ENCODE measurements at places on chromosomes 16 and 17.

DNA sequence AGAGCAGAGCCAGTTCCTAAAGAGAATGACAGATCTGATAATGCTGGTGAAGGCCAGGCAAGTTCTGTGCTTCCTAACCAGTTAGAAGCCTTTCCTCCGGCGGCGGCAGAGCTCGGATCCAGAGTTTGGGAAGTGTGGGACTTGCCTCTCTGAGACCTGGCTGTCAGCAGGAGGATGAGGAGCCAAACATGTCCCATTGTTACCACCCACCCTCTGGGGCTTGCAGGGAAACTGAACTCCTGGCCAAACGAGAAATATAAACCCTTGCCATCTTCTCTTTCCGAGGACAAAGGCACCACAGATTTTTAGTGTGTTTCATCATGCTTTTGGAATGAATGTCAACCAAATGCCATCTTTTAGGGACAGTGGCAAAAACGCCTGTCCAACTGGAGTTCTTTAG, 80.2 kb upstream of the SMURF2 start:
- no peak for DNase-seq

DNA sequence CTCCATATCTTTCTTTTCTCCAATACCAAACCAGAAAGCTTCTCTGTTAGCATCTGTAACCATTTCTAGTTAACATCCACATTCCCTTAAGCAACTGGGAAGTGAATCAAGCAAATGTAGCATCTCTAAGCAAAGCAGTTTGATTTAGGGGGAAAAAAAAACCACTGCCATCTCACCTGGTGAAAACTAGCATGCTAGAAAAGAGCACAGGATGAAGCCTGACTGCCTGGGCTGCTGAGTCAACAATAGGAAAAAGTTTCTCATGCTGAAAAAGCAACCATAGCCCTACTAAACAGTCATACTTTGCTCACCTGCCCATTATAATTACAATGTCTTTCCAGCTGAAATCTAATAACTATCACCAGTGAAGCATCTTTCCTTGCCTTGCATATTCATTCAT, 139.3 kb downstream of the ANKFN1 start:
- no peak for DNase-seq

GRCh38 chr17:30299000-30299399, 7.3 kb upstream of the BLMH start:
- DNase-seq: no peak

DNA sequence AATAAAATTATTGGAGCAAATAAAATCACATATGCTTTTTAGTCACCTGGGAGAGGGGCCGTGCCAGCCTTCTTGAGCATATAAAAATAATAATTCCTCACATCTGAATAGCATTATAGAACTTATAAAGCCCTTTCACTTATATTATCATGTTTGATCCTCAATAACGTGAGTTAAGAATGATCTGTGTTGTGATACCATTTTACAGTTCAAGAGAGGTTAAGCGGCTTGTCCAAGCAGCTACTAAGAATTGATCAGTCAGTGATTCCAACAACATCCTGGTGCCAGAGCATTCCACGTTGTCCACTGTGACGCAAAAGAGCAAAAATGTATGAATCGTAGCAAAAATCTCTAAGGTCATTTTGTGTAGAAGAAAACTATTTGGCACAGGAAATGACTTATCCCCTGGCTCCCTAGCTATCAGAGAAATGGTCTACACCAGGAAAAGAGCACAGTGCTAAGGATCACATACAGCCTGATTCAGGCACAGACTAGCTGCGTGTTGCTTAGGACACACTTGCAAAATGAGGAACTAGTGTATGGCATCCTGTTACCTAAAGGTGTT, 33.0 kb downstream of the ANKFN1 start:
- no peak for DNase-seq

GRCh38 chr17:81371910-81372760, 23.1 kb upstream of the BAHCC1 start:
- peak; percentile 34 for DNase-seq

- no peak for DNase-seq
Measured at GRCh38 chr17:81932333-81932983, 4.6 kb downstream of the PYCR1 start.

DNA sequence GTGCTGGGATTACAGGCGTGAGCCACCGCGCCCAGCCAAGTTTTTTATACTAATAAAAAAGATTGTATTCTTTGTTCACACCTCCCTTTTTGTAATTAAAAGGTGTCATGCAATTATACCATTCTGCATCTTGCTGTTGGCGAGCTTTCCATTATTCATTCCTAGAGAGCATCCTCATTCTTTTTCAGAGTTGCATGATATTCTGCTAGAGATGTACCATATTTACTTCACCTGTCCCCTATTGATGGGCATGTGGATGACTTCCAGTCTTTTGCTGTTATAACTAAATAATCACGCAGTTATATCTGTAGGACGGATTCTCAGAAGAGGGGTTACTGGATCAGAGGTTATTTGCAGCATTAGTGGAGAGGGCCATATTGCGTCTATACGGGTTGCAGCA, 17.0 kb downstream of the SGSM2 start:
- DNase-seq: no peak

DNA sequence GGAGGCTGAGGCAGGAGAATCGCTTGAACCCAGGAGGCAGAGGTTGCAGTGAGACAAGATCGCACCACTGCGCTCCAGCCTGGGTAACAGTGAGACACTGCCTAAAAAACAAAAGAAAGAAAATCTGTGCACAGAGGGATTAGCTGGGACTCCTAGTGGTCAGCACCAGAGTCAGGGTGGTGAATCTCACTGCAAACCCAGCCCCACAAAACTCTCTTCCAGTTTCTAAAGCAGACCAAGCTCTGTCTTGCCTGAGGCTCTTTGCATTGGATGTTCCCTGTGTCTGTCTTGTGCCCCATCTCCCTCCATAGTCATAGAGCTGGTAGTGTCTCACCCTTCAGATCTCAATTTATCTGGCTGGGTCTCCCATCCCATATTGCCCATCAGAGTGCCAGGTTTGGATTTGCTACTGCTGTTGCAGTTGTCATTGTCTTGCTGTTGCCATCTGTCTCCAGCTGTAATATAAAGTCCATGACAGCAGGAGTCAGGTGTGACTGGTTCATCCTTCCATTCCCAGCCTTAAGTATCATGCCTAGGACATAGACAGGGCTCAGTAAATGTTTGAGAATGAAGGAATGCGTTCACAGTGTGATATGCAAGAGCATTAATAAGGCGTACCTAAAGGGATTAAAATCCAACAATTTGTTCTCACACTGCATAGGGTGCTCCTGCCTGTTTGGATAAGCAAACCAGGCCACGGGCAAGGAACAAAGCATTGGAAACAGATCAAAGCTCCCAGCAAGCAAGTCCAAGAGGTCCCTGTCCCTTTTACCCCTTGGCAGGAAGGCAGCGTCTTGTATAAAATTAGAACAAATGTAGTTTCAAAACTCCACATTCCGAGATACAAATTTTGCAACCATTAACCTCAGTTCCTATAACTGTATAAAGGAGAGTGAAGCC, 614.6 kb upstream of the CDH5 start:
- no peak for DNase-seq

GRCh38 chr17:56680676-56681075, 87.2 kb downstream of the NOG start:
- DNase-seq: no peak

- DNase-seq: no peak
Measured at GRCh38 chr17:77124192-77124889, 16.4 kb upstream of the SEC14L1 start.

DNA sequence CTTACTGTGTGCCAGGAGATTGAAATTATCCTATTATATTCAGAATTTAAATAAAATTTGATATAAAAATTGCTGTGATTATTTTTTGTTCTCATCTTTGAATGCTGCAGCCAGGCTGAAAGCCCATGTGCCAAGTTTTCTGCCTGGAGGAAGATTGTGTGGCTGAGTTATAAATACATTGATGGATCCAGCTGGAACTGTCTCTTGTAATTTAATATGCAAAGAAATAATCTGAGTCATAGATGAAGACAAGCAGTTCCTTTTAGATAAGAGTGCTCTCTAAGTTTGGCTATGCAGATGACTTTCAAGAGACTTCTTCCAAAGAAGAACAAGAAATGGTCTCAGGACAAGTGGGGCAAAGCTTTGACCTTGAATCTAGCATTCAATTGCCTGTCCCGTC, 871.0 kb downstream of the CDH11 start:
- no peak for DNase-seq

DNA sequence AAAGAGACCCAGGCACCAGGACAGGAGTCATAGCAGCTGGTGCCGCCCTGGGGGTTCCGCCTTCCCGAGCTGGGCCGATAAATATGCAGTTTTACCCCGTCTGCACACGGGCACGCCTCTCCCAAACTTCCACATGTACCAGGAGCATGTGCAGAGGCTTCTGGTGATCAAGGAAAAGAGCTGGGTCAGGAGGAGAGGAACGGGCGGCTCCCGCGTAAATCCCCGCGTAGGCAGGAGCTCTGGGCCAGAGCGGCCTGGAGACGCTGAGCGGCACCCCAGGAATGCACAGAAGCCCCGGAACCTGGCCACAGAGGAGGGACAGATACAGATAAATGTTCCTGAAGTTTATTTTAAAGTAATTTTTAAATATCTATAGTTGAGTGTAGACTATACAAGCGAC, 46.6 kb upstream of the METRNL start:
- DNase-seq: no peak

GRCh38 chr17:76255801-76256429, 9.2 kb upstream of the UBALD2 start:
- no peak for DNase-seq

DNA sequence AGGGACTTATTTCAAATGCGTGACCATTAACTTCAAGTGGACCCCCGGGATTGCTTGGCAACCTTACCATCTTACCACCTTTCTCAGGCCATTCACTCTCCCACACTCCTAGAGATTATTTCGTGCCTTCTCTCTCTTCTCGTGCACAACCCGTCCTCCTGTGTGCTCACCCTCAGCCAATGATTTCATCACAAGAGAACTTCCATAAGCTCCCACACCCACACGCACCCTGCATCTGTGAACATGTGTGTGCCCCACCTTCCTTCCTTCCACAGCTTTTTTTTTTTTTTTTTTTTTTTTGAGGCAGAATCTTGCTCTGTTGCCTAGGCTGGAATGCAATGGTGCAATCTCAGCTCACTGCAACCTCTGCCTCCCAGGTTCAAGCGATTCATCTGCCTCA, 27.4 kb upstream of the CDH3 start:
- DNase-seq: no peak

DNA sequence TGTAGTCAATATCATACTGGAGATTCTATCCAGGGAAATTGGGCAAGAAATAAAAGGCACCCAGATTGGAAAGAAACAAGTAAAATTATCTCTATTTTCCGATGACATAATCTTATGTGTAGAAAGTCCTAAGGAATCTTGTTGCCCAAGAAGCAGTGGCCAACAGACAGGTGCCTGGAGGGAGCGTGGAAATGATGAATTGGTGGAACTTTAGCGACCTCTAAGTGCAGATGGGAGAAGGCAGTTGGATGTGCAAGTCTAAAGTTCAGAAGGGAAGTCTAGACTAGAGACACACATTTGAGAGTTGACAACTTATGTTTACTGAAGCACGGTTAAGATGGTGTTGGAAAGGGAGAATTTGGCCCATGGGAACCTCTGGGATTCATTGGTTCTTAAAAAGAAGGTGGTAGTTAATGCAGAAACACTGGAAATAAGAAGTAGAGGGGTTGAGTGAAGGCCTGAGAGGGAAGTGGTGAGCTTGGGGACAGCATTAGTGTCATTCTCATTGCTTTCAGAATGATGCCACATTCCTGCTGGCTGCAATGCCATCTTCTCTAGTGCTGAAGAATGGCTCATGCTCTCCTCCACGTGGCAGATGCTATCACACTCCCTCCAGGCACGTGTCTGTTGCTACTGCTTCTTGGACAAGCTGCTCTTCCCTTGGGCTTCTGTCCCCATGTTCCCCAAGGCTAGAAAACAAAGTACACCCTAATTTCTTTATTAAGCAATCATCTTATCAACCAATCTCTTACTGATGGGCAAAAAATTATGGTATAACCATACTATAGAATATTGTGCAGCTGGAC, 24.0 kb downstream of the TAT start:
- no peak for DNase-seq

GRCh38 chr17:72471296-72471695, 350.5 kb downstream of the SOX9 start:
- DNase-seq: no peak

DNA sequence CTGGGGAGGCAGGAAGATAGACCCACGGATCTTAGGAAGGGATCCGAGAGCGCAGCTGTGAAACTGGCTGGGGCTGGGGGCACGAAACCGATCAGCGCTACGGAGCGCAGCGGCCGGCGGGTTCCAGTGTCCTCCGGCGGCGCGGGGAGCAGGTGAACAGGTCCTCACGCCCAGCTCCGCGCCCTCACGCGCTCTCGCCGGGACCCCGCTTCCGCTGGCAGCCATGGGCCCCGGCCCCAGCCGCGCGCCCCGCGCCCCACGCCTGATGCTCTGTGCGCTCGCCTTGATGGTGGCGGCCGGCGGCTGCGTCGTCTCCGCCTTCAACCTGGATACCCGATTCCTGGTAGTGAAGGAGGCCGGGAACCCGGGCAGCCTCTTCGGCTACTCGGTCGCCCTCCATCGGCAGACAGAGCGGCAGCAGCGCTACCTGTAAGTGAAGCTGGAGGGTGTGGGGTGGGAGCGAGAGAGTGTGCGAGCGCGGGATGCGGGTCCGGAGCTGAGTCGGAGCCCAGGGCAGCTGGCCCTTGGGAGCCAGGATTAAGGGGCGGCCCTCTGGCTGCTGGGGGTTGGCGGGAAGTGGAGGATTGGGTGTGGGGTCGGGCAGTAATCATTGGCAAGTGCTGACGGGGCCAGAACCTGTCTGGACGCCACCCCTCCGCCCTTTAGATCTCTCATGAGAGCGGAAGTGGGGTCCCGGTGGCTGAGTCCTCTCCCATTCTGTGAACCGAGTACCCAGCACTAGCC, 479 bp downstream of the ITGA3 start:
- DNase-seq: peak; percentile 65

DNA sequence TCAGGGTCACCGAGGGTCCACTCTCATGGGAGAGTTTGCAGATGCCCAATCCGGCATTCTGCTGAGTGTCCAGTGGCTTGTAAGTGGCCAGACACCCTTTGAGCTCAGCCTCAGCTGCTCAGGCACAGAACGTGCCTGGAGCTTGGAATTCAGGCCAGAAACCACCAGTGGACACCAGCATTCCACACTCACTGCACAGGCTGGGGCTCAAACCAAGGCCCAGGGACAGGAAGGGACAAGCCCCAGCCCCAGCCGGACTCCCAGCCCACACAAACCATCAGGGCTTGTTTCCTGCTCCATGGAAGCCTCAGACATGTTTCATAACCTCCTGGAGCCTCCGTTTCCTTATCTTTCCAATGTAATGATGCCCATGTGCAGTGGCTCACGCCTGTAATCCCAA, 5.0 kb upstream of the NPRL3 start:
- DNase-seq: no peak

GRCh38 chr17:2406271-2406902, 5.5 kb upstream of the MNT start:
- DNase-seq: no peak

DNA sequence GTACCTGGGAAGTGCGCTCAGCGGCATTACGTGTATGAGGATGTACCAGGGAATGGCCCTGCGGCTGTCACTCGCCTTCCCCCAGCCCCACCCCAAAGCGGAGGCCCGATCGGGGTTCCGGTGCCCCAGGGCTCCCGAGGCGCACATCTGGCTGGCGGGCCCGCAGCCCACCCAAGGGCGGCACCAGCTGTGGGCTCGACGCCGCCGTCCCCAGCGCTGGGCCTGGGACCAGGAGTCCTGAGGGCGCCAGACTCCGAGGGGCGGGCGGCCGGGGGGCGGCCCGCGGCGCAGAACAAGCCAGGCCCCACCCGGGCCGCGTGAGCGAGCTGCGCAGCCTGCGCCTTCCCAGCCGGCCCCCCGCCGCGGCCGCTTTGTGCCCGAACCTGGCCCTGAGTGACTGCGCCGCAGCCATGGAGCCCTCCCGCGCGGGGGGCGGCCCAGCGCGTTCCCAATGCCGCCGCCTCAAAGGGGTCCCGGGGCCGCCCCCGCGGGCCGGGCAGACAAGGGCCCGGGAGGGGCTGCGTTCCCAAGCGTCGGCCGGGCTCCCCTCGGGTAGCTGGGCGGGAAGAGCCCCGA, 17.4 kb downstream of the ZNF423 start:
- no peak for DNase-seq
